ENCODE measurements at places on chromosomes 3 and 15.

GRCh38 chr3:96977671-96978070, 163.3 kb downstream of the EPHA6 start:
- no peak for DNase-seq

- no peak for DNase-seq
Measured at GRCh38 chr3:166478356-166478755, 641.1 kb upstream of the BCHE start.

GRCh38 chr15:54560417-54560816, 582.2 kb downstream of the UNC13C start:
- no peak for DNase-seq

- no peak for DNase-seq
Measured at GRCh38 chr3:168534761-168535160, 439.0 kb upstream of the GOLIM4 start.

DNA sequence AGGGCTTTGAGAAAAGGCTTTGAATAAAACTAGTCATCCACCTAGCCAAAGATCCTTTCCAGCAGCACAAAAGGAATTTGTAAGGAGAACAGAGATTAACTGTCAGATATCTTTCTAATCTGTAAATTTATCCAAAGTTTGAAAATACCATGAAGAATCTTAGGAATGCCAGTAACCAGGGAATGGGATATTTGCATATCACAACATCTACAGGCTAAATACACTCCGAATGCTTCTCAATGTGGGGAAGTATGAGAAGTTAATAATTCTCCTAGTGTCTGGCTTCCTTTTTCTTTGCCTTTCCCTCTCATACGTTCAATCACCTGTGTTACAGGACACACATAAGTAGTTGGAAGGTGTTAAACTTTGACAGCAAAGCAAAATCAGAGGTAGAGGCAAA, 7.8 kb downstream of the ANAPC13 start:
- no peak for DNase-seq

- no peak for DNase-seq
Measured at GRCh38 chr3:133505813-133506212, 67.7 kb upstream of the CDV3 start.

- no peak for DNase-seq
Measured at GRCh38 chr3:32454111-32454510, 48.5 kb downstream of the CMTM6 start.

GRCh38 chr3:33659856-33660434, 58.1 kb downstream of the CLASP2 start:
- DNase-seq = no peak

- no peak for DNase-seq
Measured at GRCh38 chr3:34886443-34886842, 752.9 kb upstream of the ARPP21 start.

- no peak for DNase-seq
Measured at GRCh38 chr3:87437765-87438164, 161.4 kb upstream of the POU1F1 start.

DNA sequence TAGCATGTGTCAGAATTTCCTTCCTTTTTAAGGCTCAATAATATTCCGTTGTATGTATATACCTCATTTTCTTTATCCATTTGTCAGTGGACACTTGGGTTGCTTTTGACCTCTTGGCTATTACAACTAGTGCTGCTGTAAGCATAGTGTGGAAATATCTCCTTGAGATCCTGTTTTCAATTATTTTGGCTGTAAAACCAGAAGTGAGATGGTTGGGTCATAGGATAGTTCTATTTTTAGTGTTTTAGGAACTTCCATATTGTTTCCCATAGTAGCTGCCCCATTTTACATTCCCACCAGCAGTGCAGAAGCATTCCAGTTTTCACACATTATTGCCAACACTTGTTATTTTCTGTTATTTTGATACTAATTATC, 70.4 kb upstream of the C15orf39 start:
- DNase-seq = no peak

- no peak for DNase-seq
Measured at GRCh38 chr3:197963019-197963637, 3.1 kb downstream of the LMLN start.

- no peak for DNase-seq
Measured at GRCh38 chr3:158057666-158058065, 48.6 kb downstream of the SHOX2 start.

- no peak for DNase-seq
Measured at GRCh38 chr3:33636125-33636850, 81.8 kb downstream of the CLASP2 start.

DNA sequence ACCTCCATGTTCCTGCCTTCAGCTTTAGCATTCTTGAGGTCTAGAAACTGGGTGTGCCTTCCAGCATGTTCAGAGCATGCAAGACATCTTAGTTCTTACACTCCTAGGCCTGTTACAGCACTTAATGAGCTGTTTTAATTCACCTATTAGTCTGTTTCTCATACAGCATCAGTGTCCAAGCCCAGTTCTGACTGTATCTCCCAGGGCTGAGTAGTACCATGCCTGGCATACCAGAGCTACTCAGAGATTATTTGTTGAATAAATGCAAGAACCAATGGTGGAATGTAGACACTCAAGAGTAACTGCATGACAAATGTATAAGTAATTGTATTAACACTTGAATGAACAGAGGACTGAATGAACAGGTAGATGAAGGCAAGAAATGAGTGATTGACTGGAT, 61.8 kb upstream of the SCN5A start:
- no peak for DNase-seq

DNA sequence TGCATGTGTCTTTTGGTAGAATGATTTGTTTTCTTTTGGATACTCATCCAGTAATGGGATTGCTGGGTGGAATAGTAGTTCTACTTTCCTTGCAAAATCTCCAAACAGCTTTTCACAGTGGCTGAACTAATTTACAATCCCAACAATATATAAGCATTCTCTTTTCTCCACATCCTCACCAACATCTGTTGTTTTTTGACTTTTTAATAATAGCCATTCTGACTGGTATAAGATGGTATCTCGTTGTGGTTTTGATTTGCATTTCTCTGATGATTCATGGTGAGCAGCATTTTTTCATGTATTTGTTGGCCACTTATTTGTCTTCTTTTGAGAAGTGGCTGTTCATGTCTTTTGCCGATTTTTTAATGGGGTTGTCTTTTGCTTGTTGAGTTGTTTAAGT, 55.8 kb downstream of the ST8SIA2 start:
- no peak for DNase-seq

DNA sequence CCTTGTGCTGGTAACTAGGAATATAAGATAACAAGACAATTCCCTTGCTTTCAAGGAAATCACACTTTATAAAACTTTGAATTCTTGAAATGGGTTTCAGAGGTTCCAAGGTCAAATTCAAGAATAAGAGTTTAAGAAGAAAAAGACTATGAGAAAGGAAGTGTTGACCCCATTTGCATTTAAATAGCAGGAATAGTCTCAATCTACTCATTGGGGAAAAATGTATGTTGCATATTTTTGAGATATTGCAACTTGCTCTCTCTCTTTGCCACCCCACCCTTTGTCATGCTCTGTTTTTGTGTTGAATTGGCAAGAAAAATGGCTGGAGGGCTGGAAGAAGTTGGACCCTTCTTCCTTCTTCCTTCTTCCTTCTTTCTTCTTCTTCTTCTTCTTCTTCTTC, 699.2 kb downstream of the TUSC7 start:
- DNase-seq = no peak

DNA sequence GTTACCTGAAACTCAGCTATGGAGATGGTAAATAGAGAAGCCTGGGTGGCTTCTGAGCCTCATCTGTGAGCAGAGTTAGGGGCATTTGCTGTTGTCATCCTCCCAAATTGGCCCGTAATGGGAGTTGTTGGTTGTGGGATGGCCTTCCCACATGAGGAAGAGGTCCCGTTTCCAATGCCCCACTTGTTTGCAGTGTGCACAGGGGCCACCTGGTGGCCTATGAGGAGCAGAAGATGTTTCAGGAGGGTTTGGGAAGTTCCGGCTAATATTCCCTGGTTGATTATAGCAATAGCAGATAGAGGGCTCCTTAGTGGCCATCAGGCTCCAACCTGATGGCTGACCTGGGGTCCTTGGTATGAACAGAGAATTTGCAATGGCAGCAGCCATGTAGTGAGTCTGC, 1546.5 kb downstream of the OTOL1 start:
- no peak for DNase-seq

DNA sequence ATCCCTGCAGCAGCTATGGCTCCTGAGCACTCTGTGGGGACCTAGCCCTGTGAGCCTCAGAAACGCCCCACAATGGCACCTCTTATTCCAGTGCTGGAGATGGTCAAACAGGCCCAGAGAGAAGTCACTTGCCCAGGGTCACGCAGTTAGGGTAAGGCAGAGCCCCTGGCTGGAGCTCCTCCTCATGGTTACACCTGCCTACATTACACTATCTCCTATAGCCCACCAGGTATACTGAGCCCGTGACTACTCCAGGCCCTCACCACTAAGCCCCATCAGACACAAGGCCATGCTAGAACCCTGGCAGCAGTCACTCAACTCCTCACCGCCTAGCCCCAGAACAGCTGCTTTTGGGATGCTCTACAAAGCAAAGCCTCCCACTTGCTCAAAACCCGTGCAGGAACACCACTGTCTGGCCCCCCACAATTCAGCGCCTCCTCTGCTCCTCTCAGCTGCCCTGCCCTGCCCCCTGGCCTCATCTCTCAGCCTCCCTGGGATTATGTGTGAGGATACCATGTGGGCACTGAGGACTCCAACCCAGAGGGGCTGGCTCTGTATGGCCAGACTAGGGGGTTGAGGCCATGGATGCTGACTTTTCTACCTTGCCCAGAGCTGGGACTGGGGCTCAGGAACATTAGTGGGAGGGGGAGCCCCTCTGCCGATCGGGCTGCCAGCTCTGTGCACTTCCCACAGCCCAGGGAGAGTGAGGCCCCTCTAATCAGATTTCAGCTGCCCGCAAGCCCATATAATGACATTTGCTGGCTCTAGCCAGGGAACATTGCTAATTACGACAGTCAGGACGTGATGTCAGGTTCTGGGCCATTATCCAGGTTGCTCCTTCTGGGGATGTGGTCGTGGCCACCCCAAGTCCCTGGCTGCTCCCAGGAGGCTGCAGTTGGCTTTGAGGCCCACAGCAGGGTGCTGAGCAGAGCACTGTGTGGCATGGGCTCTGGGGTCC, 4.0 kb downstream of the NT5DC2 start:
- no peak for DNase-seq

DNA sequence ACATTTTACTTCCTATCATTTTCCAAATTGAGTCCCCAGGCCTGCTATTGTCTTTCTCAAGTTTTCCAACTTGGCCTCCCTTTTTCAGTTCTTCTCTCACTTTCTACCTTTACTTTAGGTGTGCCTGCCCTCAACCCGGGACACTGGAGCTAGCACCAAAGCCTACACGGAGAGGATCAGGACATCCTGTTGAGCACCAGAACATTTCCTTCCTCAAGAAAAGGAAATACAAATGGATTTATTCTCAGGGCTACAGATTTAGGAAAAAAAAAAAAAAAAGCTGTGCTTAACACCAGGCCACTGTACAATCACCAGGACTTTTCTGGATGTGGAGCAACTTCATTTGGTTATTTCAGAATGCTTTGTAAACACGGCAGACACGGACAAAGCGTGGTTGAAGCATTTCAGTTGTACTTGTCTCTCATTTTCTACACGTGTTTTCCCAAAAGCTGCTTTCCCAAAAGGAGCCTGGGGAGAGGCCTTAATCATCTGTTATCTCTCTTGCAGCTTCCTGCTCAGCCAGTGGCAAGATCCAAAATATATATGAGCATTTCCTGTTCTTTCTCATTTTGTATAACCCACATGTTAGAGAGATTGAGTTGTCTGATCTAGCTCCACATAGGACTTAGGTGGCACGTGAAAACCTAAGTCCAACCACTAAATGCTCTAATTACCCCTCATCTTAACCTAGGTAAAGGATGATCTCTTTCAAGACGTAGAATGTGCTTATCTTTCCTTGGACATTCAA, 15.5 kb upstream of the ATP1B3 start:
- DNase-seq = no peak

- no peak for DNase-seq
Measured at GRCh38 chr3:171401432-171401831, 58.8 kb downstream of the TNIK start.

DNA sequence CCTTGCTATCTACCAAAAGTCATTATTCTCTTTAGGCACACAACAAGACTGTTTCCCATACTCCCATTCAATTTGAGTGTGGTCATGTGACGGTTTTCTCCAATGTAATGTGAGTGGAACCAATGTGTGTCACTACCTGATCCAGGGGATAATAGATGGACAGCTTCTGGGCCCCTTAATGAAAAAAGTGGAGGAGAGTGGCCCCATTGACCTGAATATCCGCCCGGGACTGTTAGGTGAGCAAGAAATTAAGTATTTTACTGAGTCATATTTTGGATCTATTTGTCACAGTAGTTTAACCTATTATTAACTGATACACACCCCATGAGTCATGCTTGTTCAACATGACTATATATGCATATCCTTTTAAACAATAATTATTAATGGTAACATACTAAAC, 15.1 kb upstream of the ARID3B start:
- DNase-seq = no peak

GRCh38 chr15:38201714-38202113, 50.9 kb upstream of the SPRED1 start:
- DNase-seq = no peak

DNA sequence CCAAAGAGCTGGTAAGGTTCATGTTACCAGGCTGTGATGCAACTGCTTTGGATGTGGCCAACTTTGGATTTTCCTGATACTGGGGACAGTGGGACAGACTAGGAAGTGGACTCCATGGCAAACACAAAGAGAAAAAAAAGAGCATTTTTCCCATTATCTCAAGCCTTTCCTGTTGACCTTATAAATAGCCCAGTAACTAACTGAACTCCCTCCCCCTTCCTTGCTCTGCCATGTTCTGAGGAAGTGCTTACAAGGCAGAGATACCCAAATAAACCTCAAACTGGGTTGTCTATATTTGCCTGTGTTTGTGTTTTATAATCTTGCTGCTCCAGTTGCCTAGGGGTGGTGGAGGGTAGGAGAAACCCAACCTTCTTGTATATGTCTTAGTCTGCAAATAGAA, 27.3 kb upstream of the SLC9A9 start:
- no peak for DNase-seq

DNA sequence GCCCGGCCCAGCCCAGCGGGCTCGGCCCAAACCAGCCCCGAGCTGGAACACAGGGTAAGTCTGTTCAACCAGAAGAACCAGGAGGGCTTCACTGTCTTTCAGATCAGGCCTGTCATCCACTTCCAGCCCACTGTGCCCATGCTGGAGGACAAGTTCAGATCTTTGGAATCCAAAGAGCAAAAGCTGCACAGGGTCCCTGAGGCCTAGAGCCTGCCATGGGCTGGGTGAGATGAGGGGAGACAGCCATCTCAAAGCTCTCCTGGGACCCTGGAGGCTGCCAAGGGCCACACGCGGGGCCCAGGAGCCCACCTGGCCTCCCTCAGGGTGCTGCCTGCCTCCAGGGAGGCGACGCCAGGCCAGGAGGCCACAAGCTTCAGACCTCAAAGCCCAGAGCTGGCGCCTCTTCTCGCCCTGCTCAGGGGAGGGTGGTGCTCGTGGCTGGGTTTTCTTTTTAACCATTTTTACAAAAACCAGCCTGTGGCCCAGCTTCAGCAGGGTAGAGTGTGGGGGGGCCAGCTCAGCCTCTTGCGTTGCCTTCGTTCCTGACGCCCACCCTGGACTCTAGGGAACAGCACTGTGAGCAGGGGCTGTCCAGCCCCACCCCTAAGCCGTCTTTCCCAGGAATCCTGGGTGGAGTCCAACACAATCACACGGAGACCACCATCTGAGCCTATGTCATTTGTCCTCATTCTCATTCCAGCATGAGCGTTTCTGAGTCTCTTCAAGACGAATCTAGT, 107.0 kb downstream of the ETFA start:
- DNase-seq = no peak

- no peak for DNase-seq
Measured at GRCh38 chr3:140467104-140467577, 210.7 kb upstream of the TRIM42 start.
